ENCODE measurements at places on chromosomes 2 and 18. TPM values are rescaled to one million over a fixed set of nuclear protein-coding genes. Genes with fewer than 3 reads are reported as not detected.

The COLEC12 gene
- total RNA-seq = 6.5 TPM

The ZNF521 gene
- 0.68 TPM for total RNA-seq

The EIPR1 gene
- 27.3 TPM for total RNA-seq

The ZNF385B gene
- total RNA-seq = 0.44 TPM

The ORC2 gene
- 15.5 TPM for total RNA-seq

The RNU2-63P gene
- not detected for total RNA-seq

The SH2D6 gene
- not detected for total RNA-seq

All from esophagus squamous epithelium (tissue), 5 donors.